ENCODE measurements at places on chromosomes 5 and 9.
A peak's percentile ranks its signal among the peaks of the same experiment; 100 is the strongest.

GRCh38 chr9:109640580-109641371, 139.2 kb upstream of the PALM2AKAP2 start:
- no peak for DNase-seq

GRCh38 chr5:80101993-80102392, 66.8 kb downstream of the THBS4 start:
- no peak for DNase-seq

GRCh38 chr5:119309326-119309725, 46.5 kb upstream of the TNFAIP8 start:
- no peak for DNase-seq

GRCh38 chr9:92947268-92948037, at the start of gene FGD3:
FGD3 (plus strand) TSS chr9:92947523; CDS start chr9:92976257, 28,734 bp downstream.
- no peak for DNase-seq

GRCh38 chr9:136354592-136355085, 8.9 kb downstream of the DNLZ start:
- DNase-seq, result no peak

GRCh38 chr5:181200816-181201215, 4.2 kb downstream of the TRIM7 start:
- no peak for DNase-seq

- DNase-seq, result no peak
Observed at GRCh38 chr5:73637565-73637964, 11.6 kb downstream of the ARHGEF28 start.

DNA sequence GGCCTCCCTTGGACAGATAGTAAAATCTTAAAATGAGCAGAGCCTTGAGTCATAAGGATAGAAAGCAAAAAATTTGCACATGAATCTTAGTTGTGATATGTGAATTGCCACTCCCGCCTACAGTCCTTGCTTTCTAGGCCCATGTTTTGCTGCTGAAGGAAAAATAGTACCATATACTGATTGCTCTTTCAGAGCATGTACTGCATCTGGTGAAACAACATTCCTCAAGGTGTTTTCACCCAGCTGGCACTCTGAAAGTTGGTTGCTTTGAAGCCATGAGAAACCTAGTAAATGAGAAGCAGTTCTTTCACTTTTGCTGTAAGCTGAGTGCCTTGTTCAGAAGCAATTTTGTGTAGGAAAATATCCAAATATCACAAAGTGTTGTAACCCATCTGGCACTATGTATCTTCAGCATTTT, 10.3 kb downstream of the CDC37L1 start:
- DNase-seq, result no peak

- no peak for DNase-seq
Observed at GRCh38 chr9:77820293-77820954, 172.3 kb upstream of the GNA14 start.

DNA sequence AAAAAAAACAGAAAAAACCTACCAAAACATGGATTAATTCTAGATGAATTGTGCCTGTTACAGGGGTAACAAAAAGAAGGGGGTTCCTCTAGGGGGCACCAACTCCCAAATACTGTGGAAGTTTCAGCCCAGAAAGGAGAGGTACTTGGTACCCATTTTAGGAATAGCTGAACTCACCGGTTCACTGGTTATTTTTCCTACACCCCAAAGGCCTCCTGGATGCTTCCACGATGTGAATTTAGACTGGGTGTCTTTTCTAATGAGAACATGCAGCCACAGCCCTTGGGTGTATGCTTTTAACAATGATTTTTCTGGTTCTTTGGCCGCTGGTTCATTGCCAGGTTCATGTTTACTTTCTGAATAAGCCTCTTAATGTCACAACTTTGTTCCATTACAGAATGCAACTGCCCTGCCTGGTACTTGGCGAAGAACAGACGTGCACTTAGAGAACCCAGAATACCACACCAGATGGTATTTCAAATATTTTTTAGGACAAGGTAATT, 46.7 kb downstream of the GARNL3 start:
- peak; percentile 11 for DNase-seq

- DNase-seq, result peak; percentile 90
Observed at GRCh38 chr5:100903039-100903887, at the start of gene ST8SIA4. ST8SIA4 (minus strand) TSS chr5:100903282; CDS start chr5:100902955, 327 bp downstream.

GRCh38 chr9:726005-726404, 115.5 kb upstream of the DMRT1 start:
- DNase-seq, result no peak

GRCh38 chr9:89442981-89443814, 54.7 kb downstream of the SEMA4D start:
- no peak for DNase-seq

GRCh38 chr9:33106372-33106771, 29.9 kb upstream of the SMU1 start:
- no peak for DNase-seq

GRCh38 chr9:36787709-36788108, 215.0 kb downstream of the MELK start:
- no peak for DNase-seq

DNA sequence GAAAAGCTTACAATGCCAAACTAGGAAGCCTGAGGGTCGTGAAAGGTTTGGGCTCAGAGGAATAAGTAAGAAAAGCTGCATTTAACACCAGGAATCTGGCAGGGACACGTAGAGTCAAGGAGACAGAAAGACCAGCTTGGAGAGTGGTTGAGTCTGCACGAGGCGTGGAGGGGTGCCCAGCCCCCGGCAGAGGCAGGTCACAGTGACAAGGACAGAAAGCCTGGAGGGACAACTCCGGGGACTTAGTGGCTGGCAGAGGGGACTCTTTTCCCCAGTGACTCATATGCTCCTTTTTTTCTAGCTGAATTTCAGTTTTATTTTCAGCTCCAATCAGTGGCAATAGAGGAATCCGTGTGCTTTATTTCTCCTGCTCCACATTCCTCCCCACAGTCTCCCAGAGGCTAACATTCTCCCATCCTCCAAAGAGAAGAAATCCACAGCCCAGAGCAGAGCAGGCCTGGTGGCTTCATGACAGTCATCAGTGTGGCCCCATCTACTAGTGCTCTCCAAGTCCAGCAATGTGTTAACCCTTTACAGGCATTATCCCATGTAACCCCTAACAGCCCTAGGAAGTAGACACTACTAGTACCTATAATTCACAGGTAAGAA, 80.7 kb downstream of the KCNIP1 start:
- no peak for DNase-seq

DNA sequence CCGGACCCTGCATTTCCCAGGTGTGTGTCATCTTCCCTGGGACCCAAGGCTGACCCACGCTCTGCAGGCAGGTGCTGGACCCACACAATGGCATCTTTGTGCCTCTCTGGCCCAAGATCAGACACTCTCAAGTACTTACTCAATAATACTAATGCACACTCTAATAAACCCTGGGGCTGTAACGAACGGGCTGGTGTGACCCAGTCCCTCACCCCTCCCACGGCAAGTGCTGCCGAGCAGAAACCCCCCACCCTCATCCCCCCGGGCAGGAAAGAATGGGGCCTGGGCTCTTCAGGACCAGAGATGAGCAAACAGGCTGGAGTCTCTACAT, 1.1 kb upstream of the OBP2B start:
- no peak for DNase-seq

DNA sequence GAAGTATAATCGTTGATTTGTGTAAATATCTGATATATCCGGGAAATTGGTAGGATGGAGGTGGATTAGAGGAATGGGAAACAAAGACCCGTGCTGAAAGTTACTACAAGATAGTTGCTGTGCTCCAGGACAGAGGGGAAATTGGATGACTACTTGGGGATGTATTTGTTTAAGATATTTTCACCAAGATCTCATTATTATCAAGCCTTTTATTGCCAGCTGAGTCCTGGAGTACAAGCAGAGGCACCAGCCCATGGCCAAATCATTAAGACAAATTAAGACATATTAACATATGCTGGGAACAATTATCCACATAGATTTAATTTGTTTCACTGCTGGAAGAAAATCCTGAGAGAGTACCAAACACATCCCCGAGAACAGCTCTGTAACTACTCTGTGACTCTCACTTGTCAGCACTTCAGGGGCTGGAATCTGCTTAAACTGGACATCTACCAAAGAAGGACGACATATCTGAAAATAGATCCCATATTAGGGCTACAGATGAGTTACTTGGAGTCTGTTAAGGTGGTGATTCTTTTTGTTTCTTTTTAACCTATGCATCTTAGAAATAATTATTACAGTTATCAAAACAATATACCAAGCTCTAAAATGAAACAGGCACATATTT, 68.2 kb downstream of the SLC1A1 start:
- DNase-seq, result no peak

GRCh38 chr9:95129476-95130291, 187.8 kb downstream of the FANCC start:
- no peak for DNase-seq

GRCh38 chr5:163586531-163586956, 81.1 kb downstream of the MAT2B start:
- DNase-seq, result no peak

- no peak for DNase-seq
Observed at GRCh38 chr5:149294872-149295829, 23.5 kb downstream of the AFAP1L1 start.

DNA sequence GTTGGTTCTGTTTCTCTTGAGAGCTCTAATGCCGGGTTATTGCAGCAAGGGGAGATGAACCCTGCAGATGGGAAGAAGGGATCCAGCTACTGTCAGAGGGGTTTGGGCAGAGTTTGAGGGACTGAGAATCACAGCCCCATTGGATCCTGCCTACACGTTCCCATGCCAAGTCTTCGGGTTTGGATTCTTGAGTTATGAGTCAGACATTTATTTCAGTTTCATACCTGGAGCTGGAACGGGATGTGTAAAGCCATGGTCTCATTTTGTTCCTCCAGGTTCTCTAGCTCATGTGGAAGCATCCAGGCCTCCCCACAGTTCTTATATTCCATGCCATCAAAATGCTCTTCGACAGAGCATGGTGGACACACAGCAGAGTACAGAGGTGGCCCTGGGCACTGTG, 275.4 kb upstream of the IRX4 start:
- DNase-seq, result no peak

DNA sequence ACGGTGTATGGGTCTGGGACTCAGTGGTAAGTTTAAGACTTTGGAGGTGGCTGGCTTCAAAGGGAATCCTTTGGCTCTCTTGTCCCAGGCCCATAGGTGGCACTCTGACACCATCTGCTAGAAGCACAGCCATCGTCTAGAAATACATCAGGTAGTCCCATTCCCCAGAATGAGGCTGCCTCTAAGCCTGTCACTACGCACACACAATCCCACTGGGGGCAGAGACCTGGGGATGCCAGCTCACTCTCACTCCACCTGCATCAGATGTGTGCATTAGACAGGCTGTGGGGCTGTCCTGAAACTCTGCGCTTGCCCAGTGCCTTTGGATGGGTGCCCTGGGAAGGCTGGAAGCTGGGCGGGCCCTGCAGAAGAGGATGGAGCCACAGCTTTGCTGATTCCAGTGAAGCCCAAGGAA, 127.5 kb upstream of the PANK3 start:
- no peak for DNase-seq

DNA sequence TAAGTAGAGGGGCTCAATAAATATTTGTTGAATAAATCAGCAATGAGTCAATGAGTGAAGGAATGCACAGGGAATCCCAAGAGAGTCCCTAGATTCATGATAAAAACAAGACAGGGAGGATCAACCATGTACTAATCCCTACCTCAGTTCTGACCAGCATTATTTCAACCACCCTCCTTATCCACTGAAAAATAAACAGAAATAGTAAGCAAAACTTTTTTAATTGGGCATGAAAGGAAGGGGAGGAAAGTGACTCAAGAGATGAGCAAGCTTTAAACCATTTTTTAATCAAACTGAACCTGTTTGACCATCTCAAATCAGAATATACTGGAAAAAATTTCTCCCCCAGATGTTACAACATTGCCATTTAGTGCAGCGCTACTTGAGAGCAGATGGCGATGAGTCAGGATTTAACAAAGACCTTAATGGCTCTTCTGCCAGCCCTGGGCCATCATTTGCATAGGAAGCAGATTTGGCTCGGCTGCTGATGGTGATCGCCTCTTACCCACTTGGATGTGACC, 194.8 kb upstream of the SLC30A5 start:
- no peak for DNase-seq

- no peak for DNase-seq
Observed at GRCh38 chr5:55039843-55040242, 15.8 kb downstream of the GZMK start.

DNA sequence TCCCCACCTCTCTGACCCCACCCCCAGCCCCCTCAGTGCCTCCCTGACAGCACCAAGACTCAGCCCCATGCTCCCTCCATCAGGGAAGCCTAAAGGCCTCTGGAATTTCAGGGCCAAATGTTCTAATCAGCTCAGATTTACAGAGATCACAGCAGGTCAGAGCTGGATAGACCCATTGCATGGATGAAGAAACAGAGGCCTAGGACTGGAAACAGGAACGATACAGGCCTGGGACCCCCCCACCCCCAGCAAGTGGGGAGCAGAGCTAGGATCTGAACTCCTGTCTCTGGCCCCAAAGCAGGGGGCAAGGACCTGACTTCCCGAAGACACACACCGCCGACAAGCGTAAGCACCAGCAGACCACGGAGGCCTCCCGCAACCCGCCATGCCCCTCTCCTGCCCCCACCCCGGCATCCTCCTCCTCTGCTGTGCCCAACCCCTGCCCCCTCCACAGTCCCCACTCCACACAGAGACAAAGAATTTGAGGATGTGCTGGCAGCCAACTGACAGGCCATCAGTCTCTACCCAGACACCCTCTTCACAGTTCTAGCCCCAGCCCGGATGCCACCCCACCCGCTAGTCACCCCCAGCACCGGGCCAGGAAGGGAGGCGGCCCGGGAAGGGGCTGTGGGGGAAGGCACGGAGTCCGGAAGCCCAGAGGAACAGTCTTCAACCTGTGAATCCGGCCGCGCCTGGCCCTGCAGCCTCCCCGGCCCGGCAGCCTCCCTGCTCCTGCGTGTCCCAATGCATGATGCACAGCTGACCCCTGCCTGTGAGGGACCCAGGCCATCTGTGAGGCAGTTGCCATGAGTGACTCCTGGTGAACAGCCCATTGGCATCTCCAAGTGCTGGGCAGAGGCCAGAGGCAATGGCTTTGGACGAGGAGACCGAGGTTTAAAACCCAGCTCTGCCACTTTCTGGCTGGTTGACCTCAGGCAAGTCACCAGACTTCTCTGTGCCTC, 31.3 kb downstream of the NDUFA8 start:
- DNase-seq, result no peak

DNA sequence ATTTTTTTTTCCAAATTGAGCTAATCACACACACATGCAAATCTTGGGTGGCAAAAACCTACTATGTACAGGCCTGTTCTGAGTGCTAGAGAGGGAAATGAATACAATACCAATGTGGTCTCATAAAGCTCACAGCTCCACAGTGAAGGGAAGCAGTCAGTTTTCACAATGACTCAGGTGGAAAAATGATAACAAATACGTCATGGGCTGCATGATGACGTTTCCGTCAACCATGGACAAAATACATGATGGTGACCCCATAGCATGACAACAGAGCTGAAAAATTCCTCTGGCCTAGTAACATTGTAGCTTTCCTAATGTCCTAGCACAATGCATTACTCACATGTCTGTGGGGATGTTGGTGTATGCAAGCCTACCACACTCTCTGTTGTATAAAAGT, 252.5 kb downstream of the TRIM32 start:
- DNase-seq, result no peak

- no peak for DNase-seq
Observed at GRCh38 chr5:169408171-169408570, 107.2 kb upstream of the SLIT3 start.
